K562 (cell line): ENCODE measurements at places on chromosomes 4 and X.

- H3K36me3 ChIP-seq = no peaks in the 10 kb centered on the region
- H3K27ac ChIP-seq = no peak overlapping the region
Observed at GRCh38 chr4:70463335-70463734, 8.7 kb upstream of the MUC7 start.

- no peaks in the 10 kb centered on the region for H3K36me3 ChIP-seq
- H3K4me3 ChIP-seq = no peak overlapping the region
- DNase-seq = no peak
- H3K4me1 ChIP-seq = no peaks in the 10 kb centered on the region
- peaks cover 10% of the 10 kb centered on the region; the same call in 1 of the 2 replicates for H3K27me3 ChIP-seq
- H3K27ac ChIP-seq = no peak overlapping the region
Observed at GRCh38 chr4:24507439-24507838, 76.9 kb downstream of the DHX15 start.

GRCh38 chr4:22334155-22334554, 181.7 kb downstream of the ADGRA3 start:
- H3K27ac ChIP-seq = no peak overlapping the region
- H3K27me3 ChIP-seq = no peaks in the 10 kb centered on the region
- no peaks in the 10 kb centered on the region for H3K36me3 ChIP-seq
- no peak for DNase-seq

DNA sequence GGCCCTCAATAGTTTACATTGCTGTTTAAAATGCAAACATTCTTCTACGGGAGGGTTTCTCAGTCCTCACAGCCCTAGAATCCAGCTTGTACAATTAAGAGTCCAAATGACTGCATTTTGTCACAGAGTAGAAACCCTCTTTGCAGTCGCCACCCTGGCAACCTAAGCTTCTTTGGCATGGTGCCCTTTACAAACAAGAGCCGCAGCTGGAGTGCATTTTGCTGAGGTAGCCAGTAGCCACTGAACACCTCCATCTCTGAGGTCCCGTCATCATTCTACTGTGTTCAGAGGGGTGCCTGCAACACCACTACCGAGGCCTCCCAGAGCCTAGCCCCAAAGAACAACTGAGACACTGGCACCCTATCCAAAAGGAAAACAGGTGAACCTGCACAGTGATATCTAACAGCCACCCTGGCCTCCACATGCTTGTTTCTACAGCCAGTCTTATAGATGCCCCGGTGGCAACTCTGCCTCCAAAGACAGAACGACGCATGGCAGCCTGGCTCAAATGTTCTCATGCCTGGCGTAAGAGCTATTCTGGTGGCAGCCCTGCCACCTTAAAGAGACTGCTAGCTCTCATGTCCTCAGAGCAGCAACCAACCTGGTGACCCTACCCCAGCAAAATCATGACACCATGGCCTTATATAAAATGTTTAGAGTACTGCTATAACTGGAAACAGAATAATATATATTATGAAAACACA, 801.9 kb downstream of the TECRL start:
- H3K4me1 ChIP-seq = no peaks in the 10 kb centered on the region
- H3K36me3 ChIP-seq = no peaks in the 10 kb centered on the region
- no peak overlapping the region for H3K27ac ChIP-seq
- no peaks in the 10 kb centered on the region for H3K27me3 ChIP-seq
- no peak for DNase-seq
- no peak overlapping the region for H3K4me3 ChIP-seq

- H3K36me3 ChIP-seq = no peaks in the 10 kb centered on the region
- H3K4me3 ChIP-seq = no peak overlapping the region
- peaks cover 10% of the 10 kb centered on the region; the same call in 1 of the 2 replicates for H3K27me3 ChIP-seq
- DNase-seq = no peak
Observed at GRCh38 chr4:15756361-15756861, 21.7 kb upstream of the CD38 start.
